Stimulated activated CD4-positive, alpha-beta T cell treated with anti-CD3 and anti-CD28 coated beads, Interleukin-15, amount 100 ng/mL, for 24 hours (primary cell): ENCODE measurements at places on chromosomes 2 and 18.

- DNase-seq, result no peak
Observed at GRCh38 chr2:164655750-164656149, 34.5 kb upstream of the GRB14 start.

GRCh38 chr2:195658541-195658890, 1.5 kb downstream of the SLC39A10 start:
- no peak for DNase-seq

- no peak for DNase-seq
Observed at GRCh38 chr2:67985586-67985985, 77.2 kb downstream of the C1D start.

GRCh38 chr2:157386747-157387146, 57.1 kb downstream of the CYTIP start:
- DNase-seq, result no peak

- DNase-seq, result no peak
Observed at GRCh38 chr18:56096861-56097260, 508.9 kb upstream of the TCF4 start.

DNA sequence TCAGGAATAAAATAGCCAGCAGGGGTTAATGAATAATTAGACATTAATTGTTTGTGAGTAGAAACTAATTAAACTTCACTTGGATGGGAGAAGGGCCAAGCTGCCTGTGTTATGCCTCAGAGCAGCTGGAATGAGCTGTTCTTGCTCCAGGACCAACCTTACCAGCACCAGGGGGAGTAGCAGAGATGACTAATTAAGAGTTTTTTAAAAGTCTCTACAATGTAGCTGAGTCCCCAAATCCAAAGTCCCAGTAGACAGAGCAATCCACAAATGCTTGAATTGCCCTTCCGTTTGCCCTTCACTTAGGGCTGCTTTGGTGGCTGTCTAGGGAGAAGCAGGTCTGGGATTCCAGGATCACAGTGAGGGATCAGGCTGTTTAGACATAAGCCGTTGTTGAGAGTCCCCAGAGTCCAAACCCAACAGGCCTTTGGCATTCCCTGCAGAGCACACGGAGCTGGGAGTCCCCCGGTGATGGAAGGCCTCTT, 59.4 kb downstream of the RHOB start:
- DNase-seq, result no peak

- no peak for DNase-seq
Observed at GRCh38 chr2:138444411-138444810, 57.2 kb upstream of the SPOPL start.

- no peak for DNase-seq
Observed at GRCh38 chr18:49061239-49061990, 110.7 kb upstream of the SMAD7 start.

DNA sequence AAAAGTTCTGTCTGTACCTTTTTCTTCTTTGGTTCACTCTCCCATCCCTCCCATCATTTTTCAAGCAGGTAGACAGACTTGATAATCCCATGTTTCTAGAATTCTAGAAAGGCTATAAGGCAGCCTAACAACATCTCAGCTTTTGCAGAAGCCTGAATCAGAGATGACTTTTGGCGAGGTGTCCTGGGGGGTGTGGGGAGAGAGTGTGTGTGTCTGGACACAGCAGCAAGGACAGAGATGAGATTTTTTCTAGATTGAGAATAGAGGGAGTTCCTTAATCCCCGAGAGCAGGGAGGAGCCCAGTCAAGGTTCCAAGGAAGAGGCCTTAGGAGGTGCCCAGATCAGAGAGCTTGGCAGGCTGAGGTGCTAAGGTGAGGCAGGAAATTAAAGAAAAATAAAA, 22.0 kb upstream of the LAPTM4A start:
- no peak for DNase-seq

GRCh38 chr2:203904022-203904421, 32.5 kb upstream of the ICOS start:
- no peak for DNase-seq

- DNase-seq, result no peak
Observed at GRCh38 chr2:191217580-191217979, 27.6 kb upstream of the MYO1B start.

DNA sequence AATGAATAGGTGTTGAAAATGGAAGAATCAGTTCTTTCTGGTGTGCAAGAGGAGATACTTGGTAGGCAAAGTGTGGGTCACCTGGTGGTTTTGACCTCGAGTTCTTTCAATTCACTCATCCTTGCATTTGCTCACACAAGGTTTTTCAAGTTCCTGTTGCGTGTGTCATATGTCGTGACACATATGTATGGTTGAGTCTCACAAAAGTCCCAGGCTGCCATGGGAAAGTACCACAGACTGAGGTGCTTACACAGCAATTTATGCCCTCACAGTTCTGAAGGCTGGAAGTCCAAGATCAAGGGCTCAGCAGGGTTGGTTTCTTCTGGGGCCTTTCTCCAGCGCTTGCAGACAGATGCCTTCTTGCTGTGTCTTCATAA, 64.4 kb downstream of the NCK2 start:
- DNase-seq, result peak; percentile 57

GRCh38 chr18:76126327-76126726, 368.7 kb downstream of the ZNF516 start:
- no peak for DNase-seq

DNA sequence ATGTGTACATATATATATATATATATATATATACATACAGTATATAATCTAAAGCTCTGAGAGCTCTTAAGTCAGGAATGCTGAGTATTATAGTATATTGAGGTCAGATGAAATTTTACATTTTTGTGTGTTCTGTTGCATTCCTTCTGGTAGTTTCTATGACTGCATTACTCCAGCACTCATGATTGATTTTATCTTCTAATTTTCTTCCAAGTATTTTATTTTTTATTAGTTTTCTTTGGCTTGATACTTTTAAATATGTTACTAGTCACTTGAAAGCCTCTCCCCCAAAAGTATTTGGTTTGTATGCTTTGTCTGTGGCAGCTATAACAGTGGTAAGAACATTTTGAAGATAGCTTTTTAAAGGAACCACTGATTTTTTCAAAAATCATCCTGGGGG, 25.0 kb downstream of the METTL21A start:
- DNase-seq, result no peak

DNA sequence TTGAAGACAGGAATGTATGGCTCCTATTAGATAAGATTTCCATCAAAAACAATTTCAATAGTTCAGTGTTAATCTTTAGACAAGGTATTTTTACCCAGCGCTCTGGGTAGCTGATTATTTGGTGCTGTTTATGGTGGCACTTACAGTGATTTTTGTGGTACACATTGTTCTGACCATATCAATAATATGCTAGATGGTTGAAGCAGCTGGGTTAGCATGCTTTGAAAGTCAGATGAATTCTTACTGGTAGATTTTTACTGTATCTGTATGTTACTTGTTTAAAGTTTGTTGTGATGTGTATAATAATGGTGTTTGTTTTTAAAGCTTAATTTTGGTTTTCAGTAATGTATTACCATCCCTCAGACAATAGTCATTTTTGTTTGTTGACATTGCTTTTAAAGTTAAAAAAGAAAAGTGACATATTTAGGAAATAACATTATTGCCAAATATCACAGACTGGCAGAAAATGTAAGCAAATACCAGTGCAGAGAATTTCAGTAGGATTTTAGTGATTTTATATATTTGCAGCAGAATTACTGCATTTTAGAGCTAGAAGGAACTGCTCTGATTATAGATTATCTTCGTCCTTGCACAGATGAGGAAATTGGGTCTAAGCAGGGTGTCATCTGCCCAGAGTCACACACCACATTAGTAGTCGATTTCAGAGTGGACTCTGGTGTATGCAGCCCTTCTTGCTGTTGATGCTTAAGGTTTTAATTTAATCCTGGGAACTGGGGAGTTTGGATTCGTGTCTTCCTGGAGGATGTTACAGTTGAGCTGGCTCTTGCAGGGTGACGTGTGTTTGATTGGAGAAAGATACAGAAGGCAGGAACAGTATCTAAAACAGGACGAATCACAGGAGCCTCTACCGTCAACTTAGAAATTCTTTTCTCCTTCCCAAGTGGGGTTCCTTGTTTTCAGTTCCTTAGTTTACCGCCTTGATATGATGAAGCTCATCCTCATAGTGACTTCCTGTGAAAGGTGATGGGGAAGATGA, 6.6 kb downstream of the SOCS6 start:
- no peak for DNase-seq

DNA sequence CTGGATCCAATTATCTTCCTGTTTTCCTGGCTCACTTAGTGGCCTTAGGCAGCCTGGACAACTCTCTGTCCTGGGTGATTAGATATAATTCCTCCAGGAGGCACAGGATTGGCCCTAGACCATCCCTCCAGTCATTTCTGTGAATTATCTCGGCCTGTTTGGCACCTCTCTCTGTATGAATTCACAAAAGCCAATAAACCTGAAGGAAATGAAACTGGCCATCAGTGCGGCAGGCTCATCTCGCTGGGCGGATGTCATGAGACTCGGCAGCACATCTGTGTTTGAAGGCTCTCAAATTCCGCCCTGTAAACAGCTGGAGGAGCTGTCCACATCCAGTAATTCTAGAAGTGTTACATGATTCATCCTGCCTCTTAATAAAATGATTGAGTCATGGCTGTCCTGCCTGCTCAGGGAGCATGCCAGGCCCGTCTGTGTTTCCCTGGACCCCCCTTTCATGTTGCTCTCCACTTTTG, 38.6 kb downstream of the ACOXL start:
- DNase-seq, result no peak

DNA sequence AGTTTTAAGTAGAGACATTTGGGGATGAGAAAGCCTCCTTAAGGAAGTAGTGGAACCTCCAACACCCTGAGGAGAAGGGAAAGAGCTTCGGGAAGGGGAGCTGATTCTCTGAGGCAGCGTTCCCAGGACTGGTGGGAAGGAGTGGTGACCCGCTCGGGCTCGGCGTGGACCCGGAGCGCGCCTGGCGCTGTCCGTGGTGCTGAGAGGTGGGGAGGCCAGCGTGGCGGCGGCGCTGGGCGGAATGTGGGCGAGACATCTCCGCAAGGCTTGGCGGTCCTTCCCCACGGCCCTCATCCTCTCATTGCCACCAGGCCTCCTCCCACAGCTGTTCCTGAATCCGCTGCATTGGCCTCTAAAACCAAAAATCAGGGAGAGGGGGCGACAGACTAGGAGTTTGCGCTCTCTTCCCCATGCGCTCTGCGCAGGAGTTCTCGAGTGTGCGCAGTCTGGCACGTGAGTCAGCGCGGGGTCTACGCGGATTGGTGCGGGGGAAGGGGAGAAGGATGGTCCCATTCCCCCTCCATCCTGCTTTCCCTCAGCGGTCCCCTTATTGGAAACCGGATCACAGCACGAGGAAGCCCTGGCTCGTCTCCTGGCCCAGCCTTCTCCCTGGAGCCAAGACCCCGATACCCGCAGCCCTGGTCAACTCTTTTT, 857 bp downstream of the RESP18 start:
- DNase-seq, result peak; percentile 39

GRCh38 chr2:102001767-102002142, 10.0 kb downstream of the IL1R2 start:
- DNase-seq, result peak; percentile 66

- DNase-seq, result peak; percentile 75
Observed at GRCh38 chr2:15968280-15969178, 28.2 kb downstream of the MYCN start.

- no peak for DNase-seq
Observed at GRCh38 chr18:23694637-23695430, 5.6 kb downstream of the LAMA3 start.

DNA sequence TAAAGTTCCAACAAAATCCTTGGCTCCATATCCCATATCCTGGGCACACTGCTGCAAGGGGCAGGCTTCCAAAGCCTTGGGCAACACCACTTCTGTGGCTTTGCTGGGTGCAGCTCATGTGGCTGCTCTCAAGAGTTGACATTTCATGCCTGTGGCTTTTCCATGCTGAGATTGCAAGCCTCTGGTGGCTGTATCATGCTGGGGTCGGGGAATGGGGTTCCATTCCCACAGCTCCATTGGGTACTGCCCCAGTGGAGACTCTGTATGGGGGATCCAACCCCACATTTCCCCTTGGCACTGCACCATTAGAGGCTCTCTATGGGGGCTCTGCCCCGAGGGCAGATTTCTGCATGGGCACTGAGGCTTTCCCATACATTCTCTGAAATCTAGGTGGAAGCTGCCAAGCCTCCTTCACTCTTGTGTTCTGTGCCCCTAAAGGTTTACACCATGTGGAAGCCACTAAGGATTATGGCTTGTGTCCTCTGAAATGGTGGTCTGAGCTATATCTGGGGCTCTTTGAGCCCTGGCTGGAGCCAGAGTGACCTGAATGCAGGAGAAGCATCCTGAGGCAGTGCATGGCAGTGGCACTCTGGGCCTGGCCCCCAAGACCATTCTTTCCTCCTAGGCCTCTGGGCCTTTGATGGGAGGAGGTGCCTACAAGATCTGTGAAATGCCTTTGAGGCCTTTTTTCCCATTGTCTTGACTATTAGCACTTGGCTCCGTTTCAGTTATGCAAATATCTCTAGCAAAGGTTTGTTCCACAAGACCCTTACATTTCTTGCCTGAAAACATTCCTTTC, 107.9 kb downstream of the PTGR3 start:
- no peak for DNase-seq

DNA sequence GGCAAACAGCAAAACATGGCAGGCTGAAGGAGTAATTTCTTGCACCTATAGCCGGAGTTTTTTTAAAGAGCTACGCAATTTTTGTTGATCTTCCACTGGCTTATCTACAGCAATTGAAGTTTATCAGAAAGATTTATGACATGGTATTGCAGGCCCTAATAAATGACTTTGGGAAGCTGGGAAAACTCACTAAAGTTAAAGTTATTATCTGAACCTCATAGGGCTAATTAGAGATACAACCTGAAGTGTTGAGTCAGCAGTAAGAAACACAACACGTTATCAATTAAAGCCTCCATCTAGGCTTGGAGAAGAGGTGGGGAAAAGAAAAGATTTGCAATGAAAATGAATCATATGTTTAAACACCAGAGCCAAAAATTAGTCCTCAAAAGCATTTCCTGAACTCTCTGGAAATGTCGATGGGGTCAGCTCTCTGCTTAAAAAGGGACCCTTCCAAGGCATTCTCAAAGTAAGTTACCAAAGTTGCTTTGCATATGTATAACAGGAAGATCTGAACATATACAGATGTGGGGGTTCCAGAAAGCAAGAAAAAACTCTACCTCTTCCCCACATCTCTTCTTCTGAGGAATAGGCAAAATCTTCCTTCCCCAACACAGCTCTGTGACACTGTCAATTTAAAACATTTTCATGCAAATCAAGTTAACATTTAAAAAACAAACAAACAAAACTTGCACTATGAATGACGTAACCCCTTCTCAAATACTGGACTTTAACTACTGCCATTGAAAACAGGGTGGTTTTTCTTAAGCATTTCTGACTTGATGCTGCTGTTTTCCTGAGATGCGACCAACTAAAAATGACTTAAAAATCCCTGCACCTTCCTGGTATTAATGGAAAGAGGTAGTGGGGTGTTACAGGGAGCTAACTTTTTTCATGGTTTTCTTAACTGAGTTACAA, 915.6 kb downstream of the NRXN1 start:
- no peak for DNase-seq

DNA sequence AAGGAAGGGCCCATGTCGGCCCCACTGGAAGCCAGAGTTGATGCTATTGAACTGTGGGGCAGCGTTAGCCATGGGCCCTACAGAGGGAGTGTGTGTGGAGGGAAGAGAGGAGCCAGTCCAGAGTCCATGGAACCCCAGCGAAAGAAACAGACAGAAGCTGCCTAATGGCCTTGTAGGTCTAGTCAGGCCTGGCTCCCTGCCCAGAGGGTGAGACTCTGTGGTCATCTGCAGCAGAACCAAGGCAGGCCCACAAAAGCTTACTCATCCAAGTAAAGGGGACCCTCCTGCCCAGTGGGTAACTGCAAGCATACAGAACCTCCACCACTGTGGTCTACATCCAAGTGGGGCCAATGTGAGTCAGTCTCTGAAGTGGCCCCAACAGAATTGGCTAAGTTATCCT, 439.8 kb downstream of the TGIF1 start:
- DNase-seq, result no peak
